ENCODE measurements at places on chromosomes 5 and 9. TPM values are rescaled to one million over a fixed set of nuclear protein-coding genes. Genes with fewer than 3 reads are reported as not detected.

- DNase-seq: no peak
Observed at GRCh38 chr9:118640836-118641560, 728.2 kb downstream of the BRINP1 start.

- no peak for DNase-seq
Observed at GRCh38 chr5:173320259-173320658, 8.0 kb downstream of the STC2 start.

DNA sequence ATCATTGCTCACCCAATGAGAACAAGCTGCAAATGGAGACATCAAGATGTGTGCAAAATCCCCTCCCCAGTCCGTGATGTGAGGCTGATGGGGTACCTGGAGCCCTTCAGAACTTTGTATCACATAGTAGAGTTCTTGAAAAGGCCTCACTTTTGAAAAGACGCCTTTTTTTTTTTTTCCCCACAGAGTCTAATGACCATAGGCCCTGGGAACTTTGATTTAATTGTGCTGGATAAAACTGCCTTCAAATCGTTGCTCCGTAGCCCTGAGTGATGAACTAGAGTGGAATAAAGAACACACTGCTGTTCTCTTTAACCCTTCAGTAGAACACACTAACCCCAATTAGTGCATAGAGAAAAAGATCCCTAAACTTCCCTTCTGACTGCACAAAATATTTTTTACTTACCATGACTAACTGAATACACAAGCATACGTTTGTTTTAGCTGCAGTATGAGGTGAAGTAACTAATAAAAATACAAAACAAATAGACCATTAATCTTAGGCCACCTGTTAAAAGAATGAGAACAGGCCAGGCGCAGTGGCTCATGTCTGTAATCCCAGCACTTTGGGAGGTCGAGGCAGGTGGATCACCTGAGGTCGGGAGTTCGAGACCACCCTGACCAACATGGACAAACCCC is 15.1 kb downstream of the PSAT1 start:
- DNase-seq: no peak

GRCh38 chr5:33806738-33807442 is 84.9 kb downstream of the ADAMTS12 start:
- no peak for DNase-seq

GRCh38 chr9:87557996-87558395 is 60.3 kb downstream of the DAPK1 start:
- no peak for DNase-seq

DNA sequence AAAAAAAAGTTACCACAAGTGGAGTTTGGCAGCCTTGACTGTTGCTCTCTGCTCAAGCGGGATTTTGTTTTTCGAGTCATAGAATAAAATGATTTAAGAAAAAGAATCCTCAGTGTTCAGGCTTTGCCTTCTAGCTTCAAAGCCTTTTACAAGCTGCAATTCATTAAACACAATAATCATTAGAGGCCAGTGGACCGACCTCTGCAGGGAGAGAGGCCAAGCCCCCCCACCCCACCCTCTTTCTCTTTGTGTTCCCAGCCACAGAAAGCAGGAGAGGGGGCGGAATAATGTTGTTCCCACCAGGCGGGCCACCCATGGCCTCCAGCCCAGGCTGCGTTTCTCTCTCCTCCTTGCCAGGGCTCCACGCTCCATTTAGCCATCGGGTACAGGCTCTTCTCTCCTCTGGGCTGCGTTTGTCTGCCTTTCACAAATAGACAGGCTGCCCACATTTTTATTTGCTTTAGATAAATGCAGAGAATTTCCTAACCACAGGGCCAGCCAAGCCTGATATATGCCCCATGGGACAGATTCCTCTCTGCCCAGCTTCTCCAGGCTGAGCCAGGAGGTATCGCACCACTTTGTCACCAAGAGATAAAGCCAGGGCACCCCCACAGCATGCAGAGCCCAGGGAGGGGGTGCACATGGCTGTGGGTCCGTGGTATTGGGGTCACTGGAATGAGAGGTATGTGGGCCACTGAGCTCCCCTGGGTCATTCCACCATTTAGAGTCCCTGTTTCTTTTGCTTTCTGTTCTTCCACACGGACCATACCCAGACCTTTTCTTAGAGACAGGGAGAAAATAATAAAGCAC is 318.8 kb downstream of the PIK3R1 start:
- DNase-seq: no peak

- no peak for DNase-seq
Observed at GRCh38 chr9:87223392-87224246, 274.0 kb upstream of the DAPK1 start.

DNA sequence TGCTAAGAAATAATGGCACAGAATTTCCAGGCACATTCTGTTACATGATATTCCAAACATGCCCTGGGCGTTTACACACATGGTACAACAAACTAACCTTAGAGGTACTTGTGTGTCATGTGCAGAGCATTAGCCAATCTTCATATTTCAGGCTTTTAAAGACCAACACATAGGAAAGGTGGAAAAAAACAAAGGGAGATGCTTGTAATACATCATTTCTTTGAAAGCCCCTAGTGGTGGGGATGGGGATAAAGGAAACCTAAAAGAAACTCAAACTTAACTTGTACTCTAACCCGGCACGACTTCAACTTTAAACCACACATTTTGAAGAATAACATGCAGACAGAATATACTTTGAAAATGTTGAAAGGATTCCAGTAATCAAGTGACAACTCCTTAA is 133.6 kb downstream of the PTPRD start:
- DNase-seq: no peak

GRCh38 chr5:40688996-40689395 is 9.3 kb downstream of the PTGER4 start:
- DNase-seq: no peak

DNA sequence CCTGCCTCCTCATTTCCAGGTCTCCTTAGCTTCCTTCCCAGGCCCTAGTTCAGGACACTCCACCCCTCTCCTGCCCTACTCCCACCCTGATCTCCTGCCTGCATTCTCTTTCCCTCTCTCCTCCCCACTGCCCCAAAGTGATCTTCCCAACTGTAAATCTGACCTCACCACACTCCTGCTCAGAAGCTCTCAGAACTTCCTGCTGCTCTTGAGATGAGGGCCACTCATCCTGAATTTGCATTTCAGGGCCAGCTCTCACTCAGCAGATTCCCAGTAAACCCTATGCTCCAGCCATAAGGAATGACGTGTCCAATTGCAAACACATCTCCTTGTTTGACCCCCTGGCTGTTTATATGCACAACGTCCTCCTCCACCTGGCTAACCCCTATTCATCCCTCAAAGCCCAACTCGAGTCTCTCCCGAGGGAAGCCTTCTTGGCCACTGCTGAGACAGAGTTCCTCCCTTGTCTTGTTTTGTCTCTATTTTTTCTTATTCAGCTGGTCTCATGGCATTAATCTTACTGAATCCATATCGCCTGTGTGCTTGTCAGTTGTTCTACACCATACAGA is 95.0 kb downstream of the NSG2 start:
- no peak for DNase-seq

- peak; percentile 63 for DNase-seq
Observed at GRCh38 chr9:83706676-83707517, 861 bp downstream of the UBQLN1 start.

- no peak for DNase-seq
Observed at GRCh38 chr5:62263401-62263800, 42.6 kb upstream of the KIF2A start.

PCDHA1 gene
- not detected for polyA plus RNA-seq

C9orf85 gene
- polyA plus RNA-seq: 18.2 TPM

SMIM27 gene
- polyA plus RNA-seq: 14.7 TPM

ZDHHC11 gene
- 11.8 TPM for polyA plus RNA-seq

ESM1 gene
- 11.2 TPM for polyA plus RNA-seq

Data from renal cortex interstitium (tissue), 15 donors.